Thymus (tissue), 14 donors: ENCODE measurements at places on chromosomes 2 and 18. TPM values are rescaled to one million over a fixed set of nuclear protein-coding genes. Genes with fewer than 3 reads are reported as not detected.

Gene POU3F3
- 0.82 TPM for polyA plus RNA-seq

Gene MAPRE3
- 17.0 TPM for polyA plus RNA-seq

Gene ITSN2
- 74.6 TPM for polyA plus RNA-seq

DNA sequence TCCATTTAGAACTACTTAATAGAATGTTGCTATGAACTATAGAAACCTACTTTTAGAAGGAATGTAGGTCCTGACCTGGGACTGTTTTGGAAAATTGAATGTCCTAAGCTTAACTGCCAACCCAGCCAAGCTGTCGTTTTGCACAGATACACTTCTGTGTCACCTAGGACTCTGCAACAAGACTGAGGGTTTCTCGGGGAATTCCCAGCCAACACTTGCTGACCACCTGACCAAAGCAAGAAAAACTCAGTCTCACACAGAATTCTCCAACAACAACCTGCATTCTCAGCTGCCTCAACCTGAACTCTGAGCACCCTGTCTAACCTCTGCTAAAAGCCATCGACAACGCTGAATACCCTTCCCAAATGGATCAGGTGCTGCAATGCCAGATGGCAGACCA, 128.2 kb downstream of the SS18 start:
- DNase-seq: no peak

DNA sequence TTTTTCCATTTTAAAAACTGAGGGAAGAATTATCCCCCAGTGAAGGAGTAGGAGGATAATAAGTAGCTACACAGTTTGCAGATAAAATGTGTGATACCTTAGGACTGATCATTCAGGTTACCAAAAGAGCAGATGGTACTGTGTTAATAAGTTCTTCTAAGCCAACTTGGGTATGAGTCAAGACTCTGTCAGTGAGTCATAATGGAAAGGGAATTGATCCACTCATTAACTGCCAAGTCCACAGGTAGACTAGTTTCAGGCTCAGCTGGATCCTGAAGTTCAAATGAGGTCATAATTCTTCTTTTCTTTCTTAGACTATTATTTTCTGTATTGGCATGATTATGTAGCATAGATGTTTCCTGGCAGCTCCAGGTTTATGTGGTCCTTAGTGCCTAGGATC, 142.4 kb upstream of the ALPP start:
- DNase-seq: no peak

DNA sequence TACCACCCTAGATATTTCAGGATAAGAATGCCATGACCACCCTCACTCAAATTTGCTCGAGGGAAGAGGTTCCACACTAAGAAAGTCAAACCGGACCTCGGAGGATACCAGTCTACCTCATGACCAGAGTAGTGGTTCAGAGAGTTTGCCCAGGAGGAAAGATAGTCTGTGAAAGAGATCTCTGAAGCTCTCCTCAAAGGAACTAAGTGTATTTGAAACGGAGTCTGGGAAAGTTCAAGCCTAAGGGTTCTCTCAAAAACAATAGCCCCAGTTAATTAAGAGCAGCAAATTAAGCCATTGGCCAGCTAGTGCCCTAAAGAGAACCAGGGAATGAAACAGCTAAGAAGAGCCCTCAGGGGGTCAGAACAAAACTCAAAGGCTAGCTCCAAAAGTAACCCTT, 94.9 kb downstream of the SPHKAP start:
- no peak for DNase-seq

Gene ANKRD30BL
- 0.34 TPM for polyA plus RNA-seq

DNA sequence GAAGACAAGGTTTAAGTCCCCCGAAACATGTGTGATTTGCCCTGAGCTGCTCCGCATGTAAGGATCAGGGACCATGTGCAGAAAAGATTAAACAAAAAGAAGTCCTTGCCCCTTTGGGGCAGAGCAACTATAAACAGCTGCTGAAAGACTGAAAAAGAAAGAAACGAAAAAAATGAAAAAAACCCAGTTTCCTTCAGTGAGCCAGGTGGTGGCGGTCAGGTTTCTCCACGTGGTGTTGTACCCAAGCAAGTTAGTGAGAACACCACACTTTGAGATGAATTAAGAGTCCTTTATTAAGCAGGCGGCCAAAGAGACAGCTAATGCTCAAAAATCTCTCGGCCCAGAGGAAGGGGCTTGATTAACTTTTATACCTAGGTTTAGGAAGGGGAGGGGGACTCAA, 404.9 kb upstream of the SYT4 start:
- no peak for DNase-seq

GRCh38 chr18:58336605-58337004, 292.3 kb downstream of the ALPK2 start:
- DNase-seq: no peak

- DNase-seq: no peak
Observed at GRCh38 chr2:119257198-119257597, 33.6 kb downstream of the STEAP3 start.

GRCh38 chr2:72561621-72562318, 264.1 kb downstream of the EXOC6B start:
- no peak for DNase-seq

Gene SOX11
- 0.07 TPM for polyA plus RNA-seq

DNA sequence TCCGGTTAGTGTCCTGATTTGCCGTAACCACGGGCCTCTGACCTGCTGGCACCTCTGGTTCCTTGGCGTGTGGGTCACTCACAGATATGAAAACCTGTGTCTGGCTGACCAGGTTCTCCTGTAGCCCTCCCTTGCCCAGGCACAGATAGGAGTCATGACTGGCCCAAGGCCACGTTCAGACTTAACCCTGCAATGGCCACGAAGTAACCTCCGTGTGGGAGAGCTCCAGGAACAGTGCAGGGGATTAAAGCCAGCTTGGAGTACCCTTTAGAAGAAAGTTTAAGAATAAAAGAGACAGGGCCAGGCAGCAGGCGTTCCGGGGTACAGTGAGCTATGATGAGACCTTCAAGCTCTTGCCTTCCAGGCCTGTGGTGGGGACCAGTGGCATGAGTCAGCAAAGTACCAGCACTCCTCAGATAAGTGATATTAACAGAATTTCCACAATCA, 25.5 kb downstream of the CENPO start:
- DNase-seq: no peak

Gene CABLES1
- polyA plus RNA-seq: 6.7 TPM

- no peak for DNase-seq
Observed at GRCh38 chr2:45675263-45675812, 23.9 kb downstream of the PRKCE start.

Gene ABCG5
- 0.09 TPM for polyA plus RNA-seq

GRCh38 chr2:9490789-9491188, 16.4 kb downstream of the IAH1 start:
- no peak for DNase-seq

DNA sequence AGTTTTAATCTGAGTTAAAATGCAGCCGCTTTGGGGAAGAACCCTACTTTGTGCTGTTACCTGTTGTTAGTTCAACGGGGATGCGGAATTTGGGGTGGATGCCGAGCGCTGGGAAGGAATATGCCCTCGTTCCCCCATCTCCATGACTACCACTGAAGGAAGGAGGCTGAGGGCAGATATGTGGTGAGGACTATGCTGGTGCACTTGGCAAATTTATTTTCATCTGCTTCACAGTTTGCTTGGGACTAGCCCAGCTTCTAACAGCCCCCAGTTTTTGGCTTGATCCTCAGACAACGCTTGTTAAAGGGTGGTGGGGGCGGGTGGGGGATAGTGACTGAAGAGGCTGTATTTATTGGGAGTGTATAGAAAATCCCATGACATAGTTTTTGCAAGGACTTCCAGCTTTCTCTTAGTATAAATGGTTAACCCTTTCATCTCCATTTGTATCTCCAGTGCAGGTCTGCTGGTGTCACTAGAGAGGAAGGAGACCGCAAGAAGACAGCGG, 100.8 kb downstream of the COLEC12 start:
- DNase-seq: no peak

Gene RAB27B
- polyA plus RNA-seq: 1.7 TPM

Gene UGT1A8
- 2.6 TPM for polyA plus RNA-seq

- no peak for DNase-seq
Observed at GRCh38 chr18:42689310-42689709, 426.2 kb downstream of the RIT2 start.

- no peak for DNase-seq
Observed at GRCh38 chr18:3878401-3878800, 428.4 kb downstream of the TGIF1 start.

DNA sequence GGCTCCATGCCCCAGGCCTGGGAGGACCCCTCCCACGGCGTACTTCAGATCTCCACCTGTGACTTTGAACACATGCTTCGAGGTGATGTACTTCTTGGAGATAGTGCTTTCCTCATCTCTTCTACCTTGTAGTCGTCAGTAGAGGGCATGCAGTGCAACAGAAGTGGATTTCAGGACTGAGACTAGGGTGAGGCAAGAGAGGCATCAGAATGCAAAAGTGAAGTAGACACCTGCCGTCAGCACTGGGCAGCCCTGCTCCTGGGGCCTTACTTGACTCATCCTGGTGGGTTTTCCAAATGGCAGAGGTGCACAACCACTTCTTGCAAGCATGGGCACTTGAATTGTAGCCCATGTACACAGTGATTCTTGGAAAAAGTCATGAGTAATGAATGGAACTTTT, 258.8 kb downstream of the NEDD4L start:
- no peak for DNase-seq

DNA sequence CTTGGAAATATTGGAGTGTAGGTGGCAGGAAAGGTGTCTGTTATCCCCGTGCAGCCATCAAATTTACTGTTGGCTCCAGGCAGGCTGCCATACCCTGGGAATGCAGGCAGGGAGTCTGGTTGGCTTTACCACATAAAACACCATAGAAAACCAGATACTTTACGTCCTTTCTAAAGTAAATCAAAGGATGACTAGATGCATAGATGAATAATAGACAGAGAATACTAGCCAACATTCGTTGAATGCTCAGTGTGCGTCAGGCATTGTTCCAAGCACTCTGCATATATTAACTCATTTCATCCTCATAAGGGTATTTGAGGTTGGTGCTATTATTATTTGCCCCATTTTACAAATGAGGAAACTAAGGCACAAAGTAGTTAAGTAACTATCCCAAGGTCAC, 65.2 kb downstream of the VSNL1 start:
- DNase-seq: no peak

- DNase-seq: no peak
Observed at GRCh38 chr18:67726882-67727281, 210.4 kb upstream of the DSEL start.

Gene ATP6V1C2
- polyA plus RNA-seq: 10.6 TPM

DNA sequence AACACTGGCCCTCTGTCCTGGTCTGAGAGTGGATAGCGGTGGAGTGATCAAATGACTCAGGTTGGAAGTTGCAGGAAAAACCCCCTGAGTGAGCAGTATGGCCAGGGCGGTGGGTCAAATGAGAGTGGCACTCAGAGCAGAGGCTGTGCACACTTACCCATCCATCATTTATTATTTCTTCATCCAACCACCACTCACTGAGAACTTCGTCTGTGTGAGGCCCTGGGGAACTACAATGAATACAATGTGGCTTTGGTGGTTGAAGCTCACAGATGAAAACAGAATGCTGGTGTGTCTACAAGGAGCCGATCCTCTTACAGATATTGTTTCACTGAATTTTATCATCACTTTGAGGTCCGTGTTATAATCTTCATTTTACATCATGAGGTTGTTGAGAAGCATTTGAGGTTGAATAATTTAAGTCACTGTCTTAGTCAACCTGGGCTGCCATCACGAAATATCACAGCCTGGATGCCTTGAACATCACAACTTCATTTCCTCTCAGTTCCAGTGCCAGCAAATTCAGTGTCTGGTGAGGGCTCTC, 73.4 kb upstream of the ID2 start:
- no peak for DNase-seq

DNA sequence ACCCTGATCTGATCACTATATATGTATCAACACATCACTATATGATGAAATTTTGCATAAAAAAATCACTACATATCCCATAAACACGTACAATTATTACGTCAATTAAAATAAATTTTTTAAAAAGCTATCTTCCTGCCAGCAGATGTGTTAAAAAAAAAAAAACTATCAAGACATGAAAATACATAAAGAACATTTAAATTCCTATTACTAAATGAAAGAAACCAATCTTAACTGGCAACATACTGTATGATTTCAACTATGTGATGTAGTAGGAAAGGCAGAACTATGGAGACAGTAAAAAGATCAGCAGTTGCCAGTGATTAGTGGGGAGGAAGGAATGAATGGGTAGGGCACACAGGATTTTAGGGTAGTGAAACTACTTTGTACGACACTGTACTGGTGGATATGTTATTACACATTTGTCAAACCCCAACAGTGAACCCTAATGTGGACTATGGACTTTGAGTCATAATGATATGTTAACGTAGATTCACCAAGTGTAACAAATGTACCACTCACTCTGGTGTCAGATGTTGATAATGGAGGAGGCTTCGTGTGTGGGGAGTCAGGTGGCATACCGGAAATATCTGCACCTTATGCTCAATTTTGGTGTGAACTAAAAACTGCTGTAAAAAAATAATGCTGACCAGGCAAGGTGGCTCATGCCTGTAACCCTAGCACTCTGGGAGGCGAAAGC, 27.4 kb downstream of the USP34 start:
- no peak for DNase-seq

DNA sequence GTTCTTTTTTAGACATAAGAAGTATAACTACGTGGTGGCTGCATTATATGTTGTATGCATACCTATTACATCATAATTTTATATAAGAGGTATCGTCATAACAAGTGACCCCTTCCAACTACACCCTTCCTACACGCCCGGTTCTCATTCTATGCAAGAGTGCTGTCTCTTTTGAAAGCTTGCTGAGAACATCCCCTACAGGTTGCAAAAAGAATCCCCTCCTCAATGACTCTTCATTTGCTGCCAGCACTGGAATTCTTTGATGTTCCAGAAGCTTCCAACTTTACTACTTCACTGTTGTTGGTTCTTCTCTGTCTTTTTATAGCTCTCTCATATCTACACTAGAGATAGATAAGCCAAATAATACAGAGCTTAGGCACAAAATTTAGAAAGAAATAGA, 66.4 kb downstream of the CDH7 start:
- no peak for DNase-seq

GRCh38 chr2:19676770-19677169, 225.0 kb downstream of the TTC32 start:
- no peak for DNase-seq

- DNase-seq: no peak
Observed at GRCh38 chr2:144091622-144092021, 428.3 kb downstream of the ZEB2 start.

DNA sequence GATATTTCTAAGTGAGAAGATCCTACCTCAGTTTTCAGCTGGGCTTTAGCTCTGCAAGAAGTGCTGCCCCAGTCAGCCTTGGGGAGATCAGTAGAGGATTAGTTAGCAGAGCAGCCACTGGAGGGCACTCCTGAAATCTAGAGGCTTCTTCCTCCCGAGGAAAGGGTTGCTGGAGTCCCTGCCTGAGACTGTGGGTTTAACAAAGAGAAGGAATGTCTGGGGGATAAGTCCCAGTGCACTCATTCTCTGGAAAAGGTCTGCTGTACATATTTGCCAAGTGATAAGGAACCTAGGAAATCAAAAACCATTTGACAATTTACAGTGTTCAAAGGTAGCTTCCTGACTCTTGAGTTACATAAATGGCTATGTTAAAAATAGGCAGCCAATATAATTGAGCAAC, 207.2 kb downstream of the SLC8A1 start:
- DNase-seq: peak; percentile 52

DNA sequence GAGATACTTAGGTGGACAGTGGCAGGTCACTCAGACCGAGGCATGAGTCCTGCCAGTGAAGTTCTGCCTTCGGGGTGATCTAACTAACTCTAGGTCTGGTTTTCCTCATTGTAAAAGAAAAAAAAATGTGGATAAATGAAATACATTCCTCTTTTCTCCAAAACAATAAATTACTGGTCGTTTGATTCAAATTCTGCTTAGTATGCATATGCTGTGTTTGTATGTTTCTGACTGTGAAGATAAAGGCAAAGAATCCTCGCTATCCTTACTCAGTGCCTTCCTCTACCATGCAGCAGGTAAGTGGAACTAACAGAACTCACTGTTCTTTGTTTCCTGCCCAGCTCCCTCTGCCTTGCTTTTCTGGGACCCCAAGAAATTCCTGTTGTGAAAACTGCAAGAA, 330.1 kb downstream of the SUCLG1 start:
- no peak for DNase-seq
